ENCODE measurements at places on chromosomes 11 and 22.
A peak's percentile ranks its signal among the peaks of the same experiment; 100 is the strongest.

DNA sequence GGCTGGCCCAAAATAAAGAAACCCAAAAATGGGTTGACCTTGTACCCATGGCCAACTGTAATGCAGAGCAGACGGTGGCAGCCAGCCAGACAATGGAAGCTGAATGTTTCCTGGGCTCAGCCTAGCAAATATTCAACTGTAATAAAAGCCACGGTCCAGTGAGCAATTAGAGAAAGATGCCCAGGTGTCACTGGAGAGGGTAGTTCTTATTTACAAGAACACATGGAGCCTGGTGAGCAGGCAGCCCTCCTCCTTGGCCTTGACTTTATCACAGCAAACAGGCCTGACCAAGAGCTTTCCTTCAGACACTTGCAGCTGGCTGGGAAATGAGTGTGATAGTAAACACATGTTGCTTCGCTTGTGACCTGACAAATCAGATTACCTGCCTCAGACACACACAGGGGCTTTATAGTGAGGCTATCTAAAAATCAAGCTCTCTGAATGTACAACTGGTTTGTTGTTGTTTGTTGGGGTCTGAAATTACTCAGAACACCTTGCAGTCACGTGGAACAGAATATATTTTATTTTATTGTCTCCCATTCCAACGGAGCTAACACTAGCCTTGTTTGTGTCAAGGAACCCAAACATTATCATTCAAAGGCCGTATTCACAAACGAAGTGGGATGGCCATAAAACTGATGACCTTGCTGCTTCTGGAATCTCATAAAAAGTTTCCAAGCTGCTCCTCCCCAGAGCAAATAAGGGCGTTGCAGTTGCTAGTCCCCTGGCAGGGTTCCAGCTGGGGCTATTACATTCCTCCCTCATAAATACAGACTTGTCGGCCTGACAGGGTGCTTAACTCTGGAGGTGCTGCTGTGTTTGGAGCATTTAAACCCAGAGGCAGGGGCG, 161.1 kb downstream of the BBOX1 start:
- peak; percentile 75 for DNase-seq

DNA sequence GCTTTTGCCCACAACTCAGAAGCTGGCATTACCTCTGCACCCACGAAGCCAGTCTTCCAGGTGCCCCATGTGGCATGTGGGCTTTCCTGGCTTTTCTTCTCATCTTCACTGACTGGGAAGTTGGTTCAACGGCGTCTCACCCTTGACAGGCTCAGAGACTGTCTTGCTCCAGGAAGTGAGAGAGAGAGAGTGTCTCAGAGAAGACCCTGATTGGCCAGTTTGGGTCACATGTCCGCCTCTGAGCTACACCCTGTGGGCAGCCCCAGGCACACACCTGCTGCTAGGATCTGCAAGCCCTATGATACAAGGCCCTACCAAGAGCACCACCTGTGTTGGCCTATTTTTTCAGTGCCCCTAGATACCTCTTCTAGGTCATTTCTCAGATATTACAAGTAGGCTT, 39.0 kb downstream of the RTL6 start:
- DNase-seq, result peak; percentile 18

GRCh38 chr22:10778296-10778814, 4749.6 kb upstream of the OR11H1 start:
- no peak for DNase-seq

- DNase-seq, result no peak
These were observed 5.4 kb upstream of the LTBP3 start for GRCh38 chr11:65563601-65564000.

- DNase-seq, result no peak
These were observed 74.3 kb downstream of the RPUSD4 start for GRCh38 chr11:126137136-126137535.

GRCh38 chr11:9895006-9895405, 231.1 kb downstream of the SWAP70 start:
- no peak for DNase-seq

GRCh38 chr22:41290262-41291221, 4.6 kb upstream of the RANGAP1 start:
- DNase-seq, result no peak

- peak; percentile 53 for DNase-seq
These were observed 57.1 kb downstream of the ST14 start for GRCh38 chr11:130216591-130217132.

- DNase-seq, result no peak
These were observed 26.6 kb upstream of the XBP1 start for GRCh38 chr22:28826921-28827320.

GRCh38 chr22:50613291-50613981, 12.8 kb downstream of the MAPK8IP2 start:
- no peak for DNase-seq

DNA sequence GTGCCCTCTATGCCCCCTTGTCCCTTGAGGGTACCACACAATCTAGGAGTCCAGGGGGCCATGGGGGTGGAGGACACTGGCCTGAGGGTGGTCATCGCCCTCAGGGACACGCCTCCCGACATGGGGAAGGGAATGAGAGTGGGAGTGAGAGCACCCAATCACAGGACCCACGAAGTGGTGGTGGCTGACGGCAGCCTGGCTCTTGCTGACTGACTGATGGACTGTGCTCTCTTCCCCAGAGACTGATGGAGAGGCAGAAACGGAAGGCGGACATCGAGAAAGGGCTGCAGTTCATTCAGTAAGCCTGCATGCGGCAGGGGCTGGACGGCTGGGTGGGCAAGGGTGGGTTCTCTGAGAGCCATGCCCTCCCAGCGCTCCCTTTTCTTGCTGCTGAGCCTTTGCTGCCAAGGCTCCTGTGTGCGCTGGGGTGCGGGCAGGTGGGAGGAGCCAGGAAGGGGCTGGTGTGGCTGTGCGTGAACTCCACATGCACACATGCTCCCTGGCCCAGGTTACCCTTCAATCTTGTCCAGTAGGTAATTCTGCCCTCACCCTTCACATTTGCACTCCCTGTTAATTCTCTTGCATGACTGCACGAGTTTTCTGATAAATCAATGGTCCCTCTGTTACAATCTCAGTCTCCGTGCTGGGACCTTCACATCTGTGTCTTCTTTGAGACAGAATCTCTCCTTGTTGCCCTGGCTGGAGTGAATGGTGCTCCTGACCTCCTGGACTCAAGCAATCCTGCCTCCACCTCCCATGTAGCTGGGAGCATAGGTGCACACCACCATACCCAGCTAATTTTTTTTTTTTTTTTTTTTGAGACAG, 19.3 kb downstream of the ZC3H7B start:
- DNase-seq, result no peak

- DNase-seq, result no peak
These were observed 13.2 kb downstream of the TP53AIP1 start for GRCh38 chr11:128929468-128929867.

GRCh38 chr11:26418386-26418912, 86.5 kb downstream of the ANO3 start:
- no peak for DNase-seq
